Endothelial cell of coronary artery (primary cell): ENCODE measurements at places on chromosomes 7 and 10. TPM values are rescaled to one million over a fixed set of nuclear protein-coding genes. Genes with fewer than 3 reads are reported as not detected.

NEUROD6 gene
- total RNA-seq = not detected in 2 replicates

PILRA gene
- total RNA-seq = 0.28 TPM in 1 of 2 replicates, not detected in the other

ABCA13 gene
- 0.09 TPM in 1 of 2 replicates, not detected in the other for total RNA-seq

ANKRD30A gene
- total RNA-seq = not detected in 2 replicates

C10orf71 gene
- under 0.01 TPM in 1 of 2 replicates, not detected in the other for total RNA-seq
